ENCODE measurements at places on chromosomes 11 and 22.

DNA sequence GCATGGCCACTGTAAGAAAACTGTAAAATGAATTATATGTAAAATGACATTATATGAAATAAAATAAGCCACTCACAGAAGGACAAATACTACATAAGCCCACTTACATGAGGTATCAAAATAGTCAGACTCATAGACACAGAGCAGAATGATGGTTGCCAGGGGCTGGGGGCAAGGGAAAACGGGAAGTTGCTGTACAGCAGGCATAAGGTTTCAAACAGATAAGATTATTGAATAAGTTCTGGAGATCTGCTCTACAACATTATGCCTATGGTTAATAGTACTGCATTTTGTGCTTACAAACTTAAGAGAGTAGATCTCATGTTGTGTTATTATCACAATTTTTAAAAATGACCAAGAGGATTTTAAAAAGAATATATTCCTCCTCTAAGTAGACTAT, 32.7 kb upstream of the HEPHL1 start:
- no peak for DNase-seq

GRCh38 chr11:45237711-45238315, 48.3 kb downstream of the SYT13 start:
- DNase-seq: peak; percentile 27

DNA sequence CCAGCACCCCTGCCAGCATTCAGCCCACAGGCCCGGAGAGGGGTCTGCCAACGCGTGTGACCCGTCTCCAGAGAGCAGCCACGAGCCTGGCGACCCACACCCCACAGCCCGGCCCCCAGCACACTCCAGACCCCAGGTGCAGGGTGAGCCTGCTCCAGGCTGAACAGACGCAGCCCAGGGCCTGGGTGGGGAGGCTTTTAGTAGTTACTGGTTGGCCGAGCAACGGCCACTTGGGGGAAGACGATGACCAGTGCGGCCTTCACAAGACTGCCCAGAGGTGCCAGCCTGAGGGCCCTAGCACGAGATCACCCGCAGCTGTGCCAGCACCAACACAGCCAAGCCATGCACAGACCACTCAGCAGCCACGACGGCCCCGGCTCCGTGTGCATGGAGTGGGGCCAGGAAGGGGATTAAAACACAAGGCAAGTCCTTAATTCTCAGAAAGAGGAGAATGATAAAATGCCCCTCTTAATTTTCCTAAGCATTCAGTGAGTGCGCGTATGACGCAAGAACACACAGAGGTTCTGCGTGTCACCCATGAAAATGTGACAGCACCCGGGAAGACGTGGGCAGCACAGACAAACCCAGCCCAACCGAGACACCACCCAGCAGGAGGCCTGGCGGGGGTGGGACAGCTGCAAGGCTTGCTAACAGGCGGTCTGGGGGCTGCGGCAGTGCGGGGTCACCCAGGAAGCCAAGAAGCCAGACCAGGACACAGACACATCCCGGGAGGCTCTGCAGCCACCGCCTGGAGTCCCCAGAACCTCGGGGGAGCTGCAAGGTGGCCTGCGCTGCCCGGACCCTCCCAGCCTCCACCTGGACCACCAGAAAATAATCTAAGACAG, 47.6 kb downstream of the BRD1 start:
- DNase-seq: no peak

- DNase-seq: no peak
These were observed 271.5 kb downstream of the NXPE2 start for GRCh38 chr11:114949614-114950351.

DNA sequence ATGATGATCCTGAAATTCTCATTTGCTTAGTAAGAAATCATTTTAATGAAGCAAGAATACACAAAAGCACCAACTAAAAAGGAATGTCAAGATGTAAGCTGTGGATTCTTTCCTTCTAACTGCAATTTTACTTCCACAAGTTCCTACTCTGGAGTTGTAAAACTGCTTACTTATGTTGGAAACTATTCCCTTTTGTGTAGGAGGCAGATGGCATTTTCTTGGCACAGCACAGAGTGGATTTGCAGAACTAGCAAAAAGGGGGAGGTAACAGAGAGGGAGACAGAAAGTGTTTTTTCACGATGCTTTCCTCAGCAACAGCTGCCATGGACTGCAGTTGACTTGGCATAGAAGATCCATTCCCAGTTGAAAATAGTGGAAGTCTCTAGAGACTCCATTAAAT, 1112.0 kb upstream of the RAG2 start:
- DNase-seq: no peak

GRCh38 chr11:85903406-85903805, 48.2 kb downstream of the CCDC83 start:
- no peak for DNase-seq

GRCh38 chr11:118948000-118948399, 8.1 kb upstream of the UPK2 start:
- DNase-seq: no peak

DNA sequence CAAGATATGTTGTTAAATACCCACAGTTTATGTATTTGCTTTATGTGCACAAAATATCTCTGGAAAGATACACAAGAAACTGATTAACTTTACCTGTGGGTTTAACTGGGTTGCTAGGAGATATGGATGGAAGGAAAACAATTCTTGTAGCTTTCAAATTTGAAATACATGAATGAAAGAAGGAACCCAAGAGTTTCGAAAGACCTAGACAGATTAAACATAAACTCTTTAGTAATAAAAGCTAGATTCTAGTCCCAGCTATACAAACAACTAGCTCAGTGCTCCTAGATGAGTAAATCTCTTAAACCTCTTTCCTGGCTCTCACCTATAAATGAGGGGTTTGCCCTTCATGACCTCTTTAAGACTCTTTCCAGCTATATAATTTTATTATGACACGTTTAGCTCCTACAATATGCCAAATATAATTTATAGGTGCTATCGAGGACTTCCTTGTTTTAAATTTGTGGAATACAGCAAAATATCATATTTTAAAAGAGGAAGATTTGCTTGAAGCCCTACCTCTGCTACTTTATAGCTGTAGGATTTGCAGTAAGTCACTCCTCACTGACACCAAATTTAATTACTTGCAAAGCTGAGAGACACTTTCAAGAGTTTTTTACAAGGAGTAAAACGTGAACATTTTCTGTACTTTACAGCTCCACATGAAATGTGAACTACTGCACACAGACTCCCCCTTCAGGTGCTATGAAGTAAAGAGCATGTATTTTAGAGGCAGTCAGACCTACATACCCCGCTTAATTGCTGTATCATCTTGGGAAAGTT, 50.7 kb downstream of the RRAS2 start:
- no peak for DNase-seq

- DNase-seq: no peak
These were observed 234.8 kb downstream of the GRIK4 start for GRCh38 chr11:120746376-120746775.

DNA sequence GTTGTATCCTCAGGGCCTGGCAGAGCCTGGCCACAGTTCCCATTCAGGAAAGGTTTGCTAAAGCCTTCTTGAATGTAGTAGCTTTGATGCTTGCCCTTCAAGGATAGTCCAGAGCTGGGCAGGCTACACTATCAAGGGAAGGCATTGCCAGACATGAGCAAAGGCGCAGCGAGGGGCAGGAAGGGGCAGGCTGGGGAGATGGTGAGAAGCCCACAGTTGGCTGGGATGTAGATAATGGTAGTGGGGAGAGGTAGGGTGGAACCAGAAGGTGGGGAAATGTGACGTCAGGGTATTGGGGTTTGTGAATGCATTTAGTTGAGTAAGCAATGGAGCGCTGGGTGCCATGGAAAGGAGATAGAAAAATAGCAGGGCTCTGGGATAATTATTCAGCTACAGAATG, 28.6 kb downstream of the LRRC32 start:
- DNase-seq: no peak

DNA sequence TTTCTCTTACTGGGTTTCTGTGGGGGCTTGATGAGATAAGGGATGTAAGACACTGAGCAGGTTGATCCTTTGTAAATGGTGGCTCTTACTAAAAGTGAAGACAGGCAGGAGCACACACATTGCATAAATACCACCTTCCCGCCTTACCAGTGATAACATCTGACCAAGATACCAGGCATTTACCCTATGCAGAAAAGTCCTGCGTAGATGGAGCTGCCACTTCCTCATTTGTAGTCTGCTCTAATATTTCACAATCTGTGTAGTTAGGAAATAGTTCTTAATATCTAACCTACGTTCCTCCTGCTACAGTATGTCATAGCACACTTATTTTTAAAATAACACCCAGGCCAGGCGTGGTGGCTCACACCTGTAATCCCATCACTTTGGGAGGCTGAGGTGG, 23.9 kb upstream of the SWAP70 start:
- no peak for DNase-seq

- peak; percentile 11 for DNase-seq
These were observed 6.6 kb downstream of the SERHL2 start for GRCh38 chr22:42560381-42560780.

DNA sequence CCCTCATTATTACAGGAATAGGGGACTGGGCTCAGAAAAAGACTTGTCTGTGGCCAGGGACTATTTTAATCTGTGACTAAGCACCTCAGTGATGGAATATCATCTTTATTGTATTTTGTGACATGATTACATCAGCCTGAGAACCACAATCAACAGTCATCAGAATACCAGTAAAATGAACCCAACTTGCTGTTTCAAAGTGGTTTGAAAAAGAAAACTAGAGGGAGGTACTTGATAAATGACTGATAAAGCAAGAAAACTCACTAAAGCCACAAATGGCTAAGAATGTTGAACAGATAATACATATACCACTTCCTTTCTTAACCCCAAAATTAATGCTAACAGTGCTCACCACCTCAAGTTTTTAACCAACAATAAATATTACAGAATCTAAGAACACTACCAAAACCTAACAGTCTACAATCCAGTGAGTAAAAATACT, 155.7 kb downstream of the ATG16L2 start:
- DNase-seq: no peak

- no peak for DNase-seq
These were observed 159.8 kb downstream of the GRIA4 start for GRCh38 chr11:105769627-105770026.

GRCh38 chr11:95521862-95522261, 267.7 kb downstream of the FAM76B start:
- DNase-seq: no peak

GRCh38 chr11:31437742-31438435, 68.2 kb downstream of the DNAJC24 start:
- DNase-seq: no peak

- DNase-seq: peak; percentile 19
These were observed 133.7 kb upstream of the HSD17B12 start for GRCh38 chr11:43546561-43547429.

DNA sequence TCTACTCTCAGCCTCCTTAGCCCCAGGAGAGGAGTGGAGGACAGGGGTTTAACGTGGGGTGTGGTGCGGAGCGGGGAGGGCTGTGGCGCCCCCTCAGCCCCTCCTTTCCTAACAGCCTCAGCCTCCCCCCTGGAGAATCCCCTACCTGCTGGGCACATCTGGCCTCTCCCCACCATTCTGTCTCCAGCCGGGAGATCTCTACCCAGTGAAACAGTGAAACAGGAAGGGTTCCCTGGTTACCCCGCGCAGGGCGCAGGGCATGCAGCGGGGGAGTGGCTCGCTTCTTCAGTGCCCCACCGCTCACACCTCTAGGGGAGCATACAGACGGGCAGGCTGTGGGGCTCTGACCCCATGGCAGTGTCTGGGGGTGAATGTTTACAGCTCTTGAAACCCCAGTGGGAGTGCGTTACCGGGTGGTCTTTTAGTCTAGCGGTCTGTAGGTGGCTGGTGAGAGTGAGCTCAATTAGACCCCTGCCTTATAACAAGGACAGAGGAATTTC, 54.7 kb upstream of the CCDC188 start:
- DNase-seq: no peak

DNA sequence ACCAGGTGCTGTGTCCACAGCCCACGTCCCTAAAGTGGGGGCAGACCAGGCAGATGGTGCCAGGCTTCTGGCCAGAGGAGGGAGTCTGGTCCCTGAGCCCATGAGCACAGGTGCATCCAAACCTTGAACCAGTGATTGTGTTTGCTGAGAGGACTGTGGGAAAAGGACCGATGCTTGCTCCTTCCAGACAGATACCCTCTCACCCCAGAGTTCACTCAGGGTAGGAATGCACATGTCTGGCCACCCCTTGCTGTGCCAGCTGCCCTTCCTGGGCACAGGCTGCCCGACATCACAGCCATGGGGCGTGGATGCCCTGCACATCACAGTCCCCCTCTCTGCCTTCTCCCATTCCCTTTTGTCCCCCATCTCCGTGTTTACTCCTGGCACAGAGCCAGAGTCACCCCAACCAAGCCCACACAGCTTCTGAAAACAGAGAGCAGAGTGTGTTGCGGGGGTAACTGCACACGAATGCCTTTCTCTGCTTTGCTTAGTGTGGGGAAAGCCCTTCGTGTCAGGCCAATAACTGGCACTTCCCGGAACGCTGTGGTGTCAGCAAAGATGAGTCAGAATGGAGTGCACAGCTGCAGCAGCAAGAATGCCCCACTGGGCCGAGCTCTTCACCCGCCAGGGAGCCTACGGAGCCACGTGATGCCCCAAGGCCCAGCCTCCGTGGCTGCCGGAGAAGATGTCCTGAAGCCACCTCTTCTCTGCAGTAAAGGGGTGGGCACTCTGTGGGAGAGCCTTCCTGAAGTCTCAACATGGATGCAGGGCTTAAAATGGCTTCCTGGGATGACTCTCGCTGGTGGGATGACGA, 7.6 kb downstream of the CARS1 start:
- DNase-seq: peak; percentile 36

DNA sequence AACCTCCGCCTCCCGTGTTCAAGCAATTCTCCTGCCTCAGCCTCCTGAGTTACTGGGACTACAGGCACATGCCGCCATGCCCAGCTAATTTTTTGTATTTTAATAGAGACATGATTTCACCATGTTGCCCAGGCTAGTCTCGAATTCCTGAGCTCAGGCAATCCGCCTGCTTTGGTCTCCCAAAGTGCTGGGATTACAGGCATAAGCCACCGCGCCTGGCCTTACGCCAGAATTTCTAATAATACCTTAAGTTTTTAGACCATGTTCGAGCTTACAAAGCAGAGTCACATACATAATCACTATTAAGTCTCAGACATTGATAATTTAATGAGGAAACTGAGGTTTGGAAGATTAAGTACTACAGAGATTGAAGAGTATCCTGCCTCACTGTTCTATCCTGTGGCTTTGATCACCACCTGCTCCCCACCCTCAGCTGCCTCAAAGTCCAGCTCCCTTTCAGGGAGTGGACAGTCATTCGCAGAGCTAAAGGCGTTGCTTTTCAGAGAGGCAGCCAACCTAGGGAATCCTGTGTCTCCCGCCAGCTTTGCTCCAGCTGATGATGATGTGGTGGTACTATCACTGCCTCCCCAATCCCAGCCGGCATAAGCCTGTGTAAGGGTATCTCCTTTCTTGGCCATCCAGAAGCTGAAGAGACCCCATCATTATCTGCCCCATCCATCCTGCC, 7.7 kb downstream of the UBASH3B start:
- DNase-seq: peak; percentile 55

DNA sequence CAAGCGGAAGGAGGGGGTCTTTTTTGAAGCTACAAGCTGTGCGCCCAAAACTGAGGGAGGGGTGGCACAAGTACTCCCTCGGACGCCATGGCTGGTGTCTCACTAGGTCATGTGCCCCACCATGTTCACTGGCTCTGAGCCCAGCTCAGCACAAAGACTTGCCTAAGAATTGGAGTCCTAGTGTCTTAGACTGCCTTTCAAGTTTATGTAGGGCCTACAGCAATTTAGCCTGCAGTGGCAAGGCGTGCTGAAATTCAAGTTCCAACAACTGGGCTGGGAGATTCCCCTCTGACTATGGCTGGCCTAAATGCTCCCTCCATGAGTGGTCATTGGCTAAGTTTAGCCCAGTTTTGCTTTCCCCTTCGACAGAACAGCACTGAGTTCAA, 27.3 kb downstream of the FCHSD2 start:
- DNase-seq: no peak

GRCh38 chr11:45583981-45584566, 81.3 kb downstream of the CHST1 start:
- DNase-seq: no peak

- DNase-seq: no peak
These were observed 203.1 kb downstream of the TENM4 start for GRCh38 chr11:79237703-79238102.
